ENCODE measurements at places on chromosomes 11 and 22.

DNA sequence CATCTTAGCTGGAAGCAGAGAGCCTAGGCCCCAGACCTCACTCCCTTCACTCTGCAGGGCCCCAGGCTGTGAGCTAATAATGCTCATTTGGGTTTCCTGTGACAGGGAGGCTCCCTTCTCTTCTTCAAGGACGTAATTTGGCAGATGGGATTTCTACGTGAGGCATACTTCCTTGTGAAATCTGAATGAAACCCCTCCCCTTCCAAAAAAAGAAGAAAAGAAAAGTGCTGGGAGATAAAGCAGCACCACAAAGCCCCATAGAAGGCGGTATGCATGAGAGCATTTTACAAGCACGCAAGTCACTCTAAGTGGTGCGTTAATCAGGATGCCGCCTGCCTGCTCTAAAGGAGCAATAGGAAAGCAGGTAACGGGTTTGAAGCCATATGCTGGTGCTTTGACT is 5.7 kb downstream of the P2RX3 start:
- DNase-seq = no peak

DNA sequence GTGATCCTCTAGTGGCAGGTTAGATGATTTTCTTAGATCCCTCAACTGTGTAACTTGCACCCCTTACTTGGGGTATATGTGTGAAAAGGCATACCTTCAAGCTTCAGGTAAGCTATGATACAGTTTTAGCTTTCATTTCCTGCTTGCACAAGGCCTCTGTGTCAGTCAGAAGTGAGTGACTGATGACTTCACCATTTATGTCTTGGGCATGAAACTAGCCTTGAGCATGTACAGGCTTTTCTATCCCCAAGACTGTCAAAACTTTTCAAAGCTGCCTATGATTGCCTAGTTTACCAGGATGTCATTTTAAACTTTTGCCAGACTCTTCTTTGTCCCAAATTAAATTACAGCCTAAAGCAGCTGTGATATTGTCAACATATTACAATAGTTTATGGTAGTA is 286.1 kb upstream of the CNTN5 start:
- no peak for DNase-seq

GRCh38 chr11:96151501-96151900 is 191.5 kb downstream of the MAML2 start:
- no peak for DNase-seq

DNA sequence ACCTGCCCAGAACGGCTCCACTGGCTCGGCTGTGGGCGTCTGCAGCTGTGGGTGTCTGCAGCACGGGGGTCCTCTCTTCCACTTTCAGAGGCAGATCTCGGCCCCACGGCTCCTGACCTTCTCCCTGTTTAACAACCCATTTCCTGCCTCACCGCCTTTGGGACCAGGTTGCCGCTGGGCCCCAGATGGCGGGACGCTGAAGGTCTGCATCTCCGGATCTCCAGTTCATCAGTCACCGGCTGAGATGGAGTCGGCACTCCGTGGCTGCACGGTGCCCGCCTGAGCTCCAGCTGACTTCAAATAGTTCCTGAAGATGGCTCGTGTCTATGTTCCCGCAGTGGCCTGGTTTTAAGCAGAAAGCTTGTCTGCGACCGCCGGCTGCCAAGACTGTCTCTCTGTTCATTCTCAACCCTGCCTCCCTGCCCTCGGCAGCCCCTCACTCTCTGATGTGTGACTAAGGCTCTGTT is 475.9 kb downstream of the BRD1 start:
- DNase-seq = peak; percentile 74

DNA sequence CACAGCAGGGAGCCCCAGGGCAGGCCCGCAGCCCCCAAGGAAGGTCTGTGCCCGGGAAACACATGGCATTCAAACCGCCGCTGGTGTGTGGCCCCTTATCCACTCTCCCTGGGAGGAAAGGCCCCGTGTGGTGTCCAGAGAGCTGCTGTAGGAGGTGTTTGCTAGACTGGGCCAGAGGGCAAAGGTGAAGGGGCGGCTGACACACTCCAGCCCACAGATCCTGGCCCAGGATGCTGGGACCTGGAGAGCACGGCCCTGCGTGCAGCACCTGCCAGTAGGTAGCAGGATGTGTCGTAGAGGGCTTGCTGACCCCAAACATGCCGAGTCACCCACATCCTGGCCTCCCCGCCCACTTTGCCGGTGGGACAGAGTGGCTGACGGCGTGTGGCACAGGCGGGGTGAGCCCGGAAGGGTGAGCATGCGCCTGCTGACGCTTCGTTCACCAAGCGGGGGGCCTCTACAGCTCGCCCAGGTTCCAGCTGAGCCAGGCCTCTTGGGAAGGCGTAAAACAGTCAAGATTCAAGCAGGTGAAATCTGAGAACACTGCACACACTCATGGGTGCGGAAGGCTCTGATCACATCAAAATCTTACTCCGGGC is 11.0 kb downstream of the OSBPL5 start:
- DNase-seq = no peak

DNA sequence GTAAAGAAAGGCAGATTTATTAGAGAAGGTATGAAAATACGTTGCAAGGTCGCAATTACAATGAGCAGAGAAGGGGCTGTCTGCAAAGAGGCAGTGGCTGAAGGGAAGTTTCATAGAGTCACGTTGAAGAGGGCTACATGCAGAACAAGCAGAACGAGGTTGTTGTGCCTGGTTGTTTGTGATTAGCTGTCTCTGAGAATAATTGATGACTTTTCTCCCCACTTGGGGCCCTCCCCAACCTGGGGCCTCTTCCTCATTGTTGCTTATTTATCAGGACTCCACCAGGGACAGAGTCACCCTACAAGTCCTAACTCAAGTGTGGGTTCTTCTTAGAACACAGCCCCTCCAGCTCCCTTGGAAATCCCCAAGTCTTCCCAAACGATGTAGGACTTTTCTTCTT is 29.1 kb downstream of the CSF2RB start:
- no peak for DNase-seq

- DNase-seq = no peak
Measured at GRCh38 chr11:40732132-40732531, 727.3 kb downstream of the LRRC4C start.

- DNase-seq = no peak
Measured at GRCh38 chr11:95671768-95672167, 117.8 kb downstream of the FAM76B start.

DNA sequence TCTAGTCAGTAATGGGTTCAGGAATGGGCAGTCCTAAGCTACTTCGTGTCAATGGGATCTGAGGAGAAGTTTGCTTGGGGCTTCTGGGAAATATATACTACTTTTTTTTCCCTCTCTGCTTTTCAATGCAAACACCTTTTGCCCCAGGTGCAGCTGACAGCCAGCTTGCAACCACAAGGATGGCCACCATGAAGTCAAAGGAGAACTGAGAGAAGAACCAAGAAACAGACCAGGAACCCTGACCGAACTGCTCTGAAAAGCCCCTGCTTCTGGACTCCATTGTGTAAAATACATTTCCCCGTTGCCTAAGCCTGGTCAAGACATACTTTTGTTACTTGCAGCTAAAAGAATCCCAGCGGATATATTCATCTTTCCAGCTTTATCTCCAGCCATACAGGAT is 20.1 kb upstream of the CD44 start:
- no peak for DNase-seq

Data from osteocyte (in vitro differentiated cells).